A549 (cell line): ENCODE measurements at places on chromosomes 5 and 9. TPM values are rescaled to one million over a fixed set of nuclear protein-coding genes. Genes with fewer than 3 reads are reported as not detected.

DNA sequence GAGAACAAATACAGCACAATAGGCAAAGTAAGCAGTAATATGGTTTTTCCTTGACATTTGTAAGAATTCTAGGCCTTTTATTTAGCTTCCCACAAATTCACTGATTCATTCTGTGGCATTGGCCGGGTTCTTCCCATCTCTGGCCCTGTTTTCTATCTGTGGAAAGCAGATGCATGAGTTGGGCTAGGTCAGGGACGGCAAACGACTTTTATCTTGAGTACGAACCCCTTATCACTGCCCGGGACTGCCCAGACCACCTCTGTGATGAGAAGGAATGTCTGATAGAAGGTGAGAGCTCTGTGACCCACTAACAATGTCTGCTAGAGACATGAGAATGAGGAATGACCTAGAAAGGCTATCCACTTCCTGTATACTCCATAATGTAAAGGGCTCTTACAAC is 35.4 kb upstream of the ADAM19 start:
- DNase-seq = no peak

- DNase-seq = peak; percentile 41
Observed at GRCh38 chr9:94553029-94553938, 1.6 kb upstream of the PCAT7 start.

DNA sequence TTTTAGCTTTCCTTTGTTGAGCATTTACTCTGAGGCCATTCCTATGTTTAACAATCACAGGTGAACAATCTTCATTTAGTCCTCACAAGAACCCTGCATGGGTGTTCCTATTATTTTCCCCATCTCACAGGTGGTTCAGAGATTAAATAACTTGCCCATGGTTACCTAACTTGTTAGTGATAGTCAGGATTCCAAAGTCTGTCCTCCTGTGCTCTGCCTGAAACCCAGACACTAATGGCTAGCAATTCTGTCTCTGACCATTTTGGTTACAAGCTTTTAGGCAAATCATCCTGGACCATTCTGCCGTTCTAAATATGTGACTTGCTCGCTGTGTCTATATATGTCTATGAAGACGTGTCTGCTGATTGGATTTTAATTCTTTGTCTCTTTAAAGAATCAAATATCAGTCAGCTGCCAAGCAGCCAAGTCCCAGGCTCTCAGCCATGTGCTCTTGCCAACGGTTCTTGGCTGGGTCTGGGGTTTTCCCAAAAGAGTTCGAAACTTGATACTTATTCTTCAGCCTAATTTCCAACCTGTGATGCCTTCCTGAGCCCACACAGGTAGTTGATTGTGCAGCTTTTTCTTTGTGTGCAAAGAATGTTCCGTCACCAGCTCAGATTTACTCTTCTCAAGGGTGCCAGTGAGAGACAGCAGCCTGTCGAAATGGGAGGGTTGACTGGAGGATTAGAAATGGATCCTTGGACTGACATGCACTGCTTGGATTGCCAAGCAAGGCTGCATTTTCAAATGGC is 121.7 kb downstream of the NREP start:
- no peak for DNase-seq

GRCh38 chr5:45113726-45114125 is 305.0 kb downstream of the MRPS30 start:
- no peak for DNase-seq

GRCh38 chr9:86434039-86434726 is 80.0 kb upstream of the TUT7 start:
- DNase-seq = peak; percentile 47

GRCh38 chr9:27329291-27329690 is 32.3 kb upstream of the EQTN start:
- DNase-seq = no peak

- DNase-seq = peak; percentile 32
Observed at GRCh38 chr5:151492729-151493128, 45.3 kb downstream of the SLC36A1 start.

DNA sequence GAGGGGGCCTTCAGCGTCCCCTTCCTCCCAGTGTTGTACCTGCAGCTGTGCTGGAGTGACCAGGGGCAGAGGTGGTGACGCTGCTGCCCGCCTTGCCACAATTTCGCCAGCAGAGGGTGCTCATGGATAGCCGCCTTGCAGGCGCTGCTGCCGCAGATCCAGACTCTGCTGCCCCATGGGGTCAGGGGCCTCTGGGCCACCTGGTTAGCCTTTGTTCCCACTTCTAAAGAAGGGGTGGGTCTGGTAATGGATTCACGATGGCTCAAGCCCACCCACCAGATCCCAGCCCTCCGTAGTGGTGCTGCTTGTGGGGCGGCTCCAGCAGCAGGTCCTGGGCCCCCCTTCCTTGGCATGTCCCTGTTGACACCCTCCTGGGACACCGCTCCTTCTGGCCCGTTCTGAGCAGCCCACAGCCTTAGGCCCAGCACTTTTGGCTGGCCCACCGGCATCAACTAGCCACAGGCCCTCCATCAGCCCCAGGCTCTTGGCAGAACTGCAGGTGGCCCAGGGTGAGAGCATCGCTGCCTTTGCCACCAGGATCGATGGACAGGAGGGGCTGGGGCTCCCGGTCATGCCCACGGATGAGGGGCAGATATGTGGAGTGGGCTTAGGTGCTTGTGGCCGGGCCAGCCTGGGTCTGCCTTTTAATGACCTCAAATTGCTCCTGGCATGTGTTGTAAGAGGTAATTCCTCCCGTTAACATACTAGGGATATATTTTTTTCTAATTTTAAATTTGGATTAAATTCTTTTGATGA is 57.2 kb downstream of the COL5A1 start:
- DNase-seq = peak; percentile 81

- no peak for DNase-seq
Observed at GRCh38 chr5:168121138-168121494, 170.3 kb upstream of the WWC1 start.

DNA sequence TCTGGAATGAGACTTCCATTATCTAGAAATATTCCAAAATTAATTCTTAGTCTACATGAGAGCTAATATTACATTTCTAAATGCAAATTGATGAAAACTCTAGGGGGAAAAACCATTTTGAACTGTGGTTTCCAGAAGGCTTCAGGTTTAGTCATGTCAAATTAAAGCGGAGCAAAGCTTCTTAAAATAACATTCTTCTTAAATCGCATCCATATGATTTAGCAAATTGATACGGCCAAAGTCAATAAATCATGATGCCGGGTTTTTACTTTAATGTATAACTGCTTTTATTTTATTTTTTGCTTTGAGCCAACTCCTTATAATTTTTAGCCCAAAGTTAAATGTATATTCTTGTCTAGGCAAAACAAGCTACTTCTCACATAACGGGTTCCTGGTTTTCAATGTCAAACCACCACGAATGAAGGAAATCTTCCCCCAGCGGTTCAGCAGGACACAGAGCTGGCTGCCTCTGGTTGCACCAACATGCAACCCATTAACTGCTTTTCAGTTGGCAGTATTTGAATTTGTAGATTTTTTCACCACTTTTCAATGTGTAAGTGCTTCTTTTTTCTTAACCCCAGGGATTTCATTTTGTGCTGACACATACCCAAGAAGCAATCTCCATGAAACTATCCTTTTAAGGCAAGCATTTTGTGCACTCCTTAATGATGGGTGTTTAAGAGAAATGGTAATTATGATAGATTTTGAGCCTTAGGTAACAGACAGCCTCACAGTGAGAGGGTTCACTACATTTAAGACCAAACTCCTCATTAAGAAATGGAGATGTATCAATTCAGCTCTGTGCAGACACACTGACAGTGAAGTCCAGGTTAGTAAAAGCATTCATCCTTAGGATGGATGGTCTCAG is 35.5 kb downstream of the EFNA5 start:
- no peak for DNase-seq

DNA sequence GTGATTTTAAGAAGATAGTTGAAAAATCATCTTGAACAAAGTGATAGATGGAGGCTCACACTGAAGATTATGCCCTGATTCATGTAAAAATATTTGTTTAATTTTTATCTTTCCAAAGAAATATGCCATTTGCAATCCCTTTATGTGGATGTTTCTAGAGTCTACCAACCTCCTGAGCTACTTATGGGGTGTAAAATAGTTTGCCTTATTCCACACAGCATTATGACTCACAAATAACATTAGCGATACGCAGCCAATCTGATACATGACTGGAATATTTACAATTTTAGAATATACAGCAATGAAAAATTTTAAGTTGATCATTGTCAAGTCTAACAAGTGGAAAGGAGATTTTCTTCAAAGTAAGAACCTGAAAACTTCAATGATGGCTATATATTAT is 327.5 kb downstream of the EDIL3 start:
- DNase-seq = no peak

- DNase-seq = no peak
Observed at GRCh38 chr5:36957953-36958537, 81.5 kb downstream of the NIPBL start.

DNA sequence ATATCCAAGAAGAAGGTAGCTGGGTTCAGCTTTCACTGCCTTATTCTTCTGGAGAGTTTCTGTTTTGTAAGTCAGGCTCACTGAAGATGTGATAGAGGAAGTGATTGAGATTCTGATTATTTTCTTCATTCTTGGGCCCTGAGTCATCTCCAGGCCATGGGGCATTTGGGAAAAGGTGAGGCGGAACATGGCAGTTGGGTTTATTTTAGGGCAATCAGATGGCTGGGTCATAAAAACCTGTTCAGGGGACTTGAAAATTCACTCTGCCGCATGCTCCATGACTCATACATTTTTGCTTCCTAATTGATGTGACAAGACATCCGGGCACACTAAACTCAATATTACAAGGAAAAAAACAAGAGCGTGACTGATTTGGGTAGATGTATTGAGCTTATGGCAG is 265.7 kb upstream of the KLF4 start:
- no peak for DNase-seq

DNA sequence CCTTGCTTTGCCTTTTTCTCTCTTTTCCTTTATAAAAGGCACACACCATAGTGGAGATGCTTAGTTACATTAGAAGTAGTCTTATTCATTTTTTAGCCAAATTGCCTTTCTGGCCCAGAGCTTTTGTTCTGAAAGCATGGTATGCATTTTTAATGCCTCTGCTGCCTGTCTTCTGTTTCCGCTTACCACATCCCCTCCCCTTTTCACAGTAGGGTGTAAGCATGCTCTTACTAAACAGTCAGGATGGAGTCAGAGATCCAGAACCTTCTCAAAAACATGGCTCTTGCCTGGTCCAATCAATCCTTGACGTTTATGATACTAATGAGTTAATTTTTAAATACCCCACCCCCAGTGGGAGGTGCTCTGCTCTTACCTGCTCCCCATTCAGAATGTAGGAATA is 22.5 kb downstream of the PPP3R2 start:
- no peak for DNase-seq

GRCh38 chr5:32110111-32110696 is 63.9 kb downstream of the GOLPH3 start:
- no peak for DNase-seq

- DNase-seq = no peak
Observed at GRCh38 chr9:20701060-20701459, 17.0 kb downstream of the FOCAD start.

GRCh38 chr5:112196584-112196983 is 222.5 kb downstream of the EPB41L4A start:
- DNase-seq = no peak

DNA sequence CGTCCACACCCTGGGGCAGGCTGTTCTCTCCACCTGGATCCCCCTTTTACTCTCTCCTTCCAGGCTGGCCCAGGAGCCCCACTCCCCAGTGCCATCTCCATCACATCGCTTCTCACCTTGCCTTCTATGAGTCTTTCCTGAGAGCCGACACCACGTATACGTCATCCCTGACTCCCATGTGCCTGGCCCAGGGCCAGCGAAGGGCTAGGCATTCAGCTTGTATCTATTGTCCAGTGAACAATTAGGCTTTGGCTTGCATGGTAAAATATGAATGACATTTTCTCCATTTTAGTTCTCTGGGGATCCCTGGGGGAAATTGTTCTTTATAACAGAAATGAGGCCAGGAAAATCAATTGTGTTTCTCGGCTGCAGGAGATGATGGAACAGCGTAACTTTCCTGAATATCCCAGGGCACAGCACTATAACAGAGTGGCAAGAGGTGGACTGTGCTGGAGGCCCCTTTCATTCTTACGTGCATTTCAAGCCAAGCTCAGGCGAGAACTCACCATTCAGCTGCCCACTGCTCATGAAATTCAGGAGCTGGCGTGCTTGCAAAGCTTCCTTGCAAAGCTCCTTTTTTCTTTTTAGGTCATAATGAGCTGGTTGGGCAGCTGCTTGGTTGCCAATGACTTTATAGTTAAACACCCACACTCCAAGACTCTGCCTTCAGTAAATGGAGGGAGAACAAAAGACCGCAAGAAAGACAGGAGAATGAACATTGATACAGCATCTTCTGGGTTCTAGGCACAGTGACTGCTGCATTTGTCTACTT is 37.7 kb downstream of the NSG2 start:
- DNase-seq = no peak

DNA sequence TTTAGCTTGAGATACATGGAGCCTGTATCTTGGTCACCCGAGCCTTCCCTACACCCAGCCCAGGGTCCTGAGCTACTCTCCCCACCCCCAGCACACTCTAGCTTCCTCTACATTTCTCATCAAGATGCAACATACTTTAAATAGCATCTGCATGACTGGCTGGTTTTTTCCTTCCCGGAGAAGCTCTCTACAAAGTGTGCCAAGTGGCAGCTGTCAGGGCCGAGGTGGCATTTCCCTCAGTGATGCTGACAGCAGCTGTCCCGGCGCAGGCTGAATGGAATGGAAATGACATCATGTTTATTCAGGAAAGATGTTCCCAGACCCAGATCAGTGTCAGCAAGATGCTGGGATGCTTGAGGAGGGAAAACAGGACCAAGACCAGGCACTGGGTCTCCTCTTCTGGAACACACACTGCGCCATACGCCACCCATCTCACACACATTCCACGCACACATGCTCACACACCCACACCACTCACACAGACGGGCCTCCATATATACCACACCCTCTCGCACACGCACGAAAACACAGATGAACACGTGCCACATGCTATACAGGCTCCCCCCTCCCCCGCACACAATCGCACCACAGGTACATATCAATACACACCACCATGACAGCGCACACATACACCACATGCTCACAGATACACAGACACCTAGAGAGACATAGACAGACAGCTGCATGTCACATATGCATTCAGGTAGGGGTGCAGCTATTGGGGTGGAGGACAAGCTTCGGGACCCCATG is 67.8 kb downstream of the LHX2 start:
- DNase-seq = peak; percentile 39

- DNase-seq = no peak
Observed at GRCh38 chr5:157172403-157172802, 6.3 kb upstream of the GARIN3 start.

Gene LRRC26
- polyA plus RNA-seq = 0.80 to 1.2 TPM (median 1.0 TPM) in 3 replicates

Gene LCN15
- polyA plus RNA-seq = 0.07 to 0.09 TPM in 2 of 3 replicates, not detected in the other

Gene ENTPD8
- polyA plus RNA-seq = 0.21 to 0.41 TPM (median 0.36 TPM) in 3 replicates

Gene NIM1K
- polyA plus RNA-seq = 0.06 to 0.33 TPM (median 0.10 TPM) in 3 replicates

Gene UNC5A
- polyA plus RNA-seq = 0.07 to 0.17 TPM (median 0.14 TPM) in 3 replicates

Gene ZBED3
- polyA plus RNA-seq = 3.7 to 4.2 TPM (median 4.1 TPM) in 3 replicates

Gene CFAP90
- 0.17 to 0.28 TPM (median 0.28 TPM) in 3 replicates for polyA plus RNA-seq

Gene MARVELD2
- polyA plus RNA-seq = 2.3 to 2.9 TPM (median 2.3 TPM) in 3 replicates

Gene MLANA
- polyA plus RNA-seq = not detected in 3 replicates

Gene S1PR3
- 33.7 to 43.0 TPM (median 33.7 TPM) in 3 replicates for polyA plus RNA-seq

Gene TCF7
- 8.0 to 10.2 TPM (median 10.1 TPM) in 3 replicates for polyA plus RNA-seq

Gene PROB1
- 0.47 to 0.67 TPM (median 0.48 TPM) in 3 replicates for polyA plus RNA-seq
